ENCODE measurements at places on chromosomes 4 and X. TPM values are rescaled to one million over a fixed set of nuclear protein-coding genes. Genes with fewer than 3 reads are reported as not detected.

MAGEA1 gene
- polyA plus RNA-seq = not detected

LAS1L gene
- polyA plus RNA-seq = 40.3 TPM

TIGD4 gene
- 2.0 TPM for polyA plus RNA-seq

TSPAN5 gene
- 30.9 TPM for polyA plus RNA-seq
